Activated naive CD4-positive, alpha-beta T cell (primary cell): ENCODE measurements at places on chromosomes 1 and 21.

DNA sequence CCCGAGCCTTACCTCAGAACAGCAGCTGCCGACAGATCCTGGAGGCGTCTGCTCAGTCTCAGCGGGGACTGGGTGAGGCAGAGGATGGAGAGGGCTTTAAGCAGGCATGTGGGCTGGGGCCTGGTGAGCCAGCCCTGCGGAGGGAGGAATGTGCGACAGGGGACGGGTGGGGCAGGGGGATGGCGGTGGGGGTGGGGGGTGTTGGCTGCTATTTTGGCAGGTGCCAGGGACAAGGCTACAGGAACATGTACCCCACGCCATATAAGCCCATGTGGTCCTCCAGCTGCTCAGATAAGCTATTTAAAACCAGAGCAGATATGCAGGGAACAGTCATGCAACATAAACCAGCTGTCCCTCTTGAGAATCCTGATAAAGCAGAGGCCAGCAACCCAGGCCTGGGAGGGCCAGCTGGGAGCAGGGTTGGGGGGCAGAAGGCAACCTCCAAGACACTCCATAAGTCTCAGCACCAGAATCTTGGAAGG is at the start of gene TNNT2:
TSS of gene TNNT2 (minus strand) at position 70 of the 482 bp plus-strand sequence. CDS start 4,426 bp downstream, outside the sequence.
- no peak for DNase-seq

DNA sequence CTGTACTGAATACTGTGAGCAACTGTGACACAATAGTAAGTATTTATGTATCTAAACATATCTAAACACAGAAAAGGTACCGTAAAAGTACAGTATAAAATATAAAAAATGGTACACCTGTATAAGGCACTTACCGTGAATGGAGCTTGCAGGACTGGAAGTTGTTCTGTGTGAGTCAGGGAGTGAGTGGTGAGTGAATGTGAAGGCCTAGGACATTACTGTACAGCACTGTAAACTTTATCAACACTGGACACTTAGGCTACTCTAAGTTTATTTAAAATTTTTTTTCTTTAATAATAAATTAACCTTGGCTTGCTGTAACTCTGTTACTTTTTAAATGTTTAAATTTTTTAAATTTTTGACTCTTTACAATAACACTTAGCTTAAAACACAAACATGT is 24.5 kb upstream of the SHCBP1L start:
- no peak for DNase-seq

- DNase-seq: no peak
These were observed 11.2 kb upstream of the SLC35E2B start for GRCh38 chr1:1703796-1704195.

GRCh38 chr1:229381234-229381633 is 38.4 kb upstream of the CCSAP start:
- DNase-seq: no peak

DNA sequence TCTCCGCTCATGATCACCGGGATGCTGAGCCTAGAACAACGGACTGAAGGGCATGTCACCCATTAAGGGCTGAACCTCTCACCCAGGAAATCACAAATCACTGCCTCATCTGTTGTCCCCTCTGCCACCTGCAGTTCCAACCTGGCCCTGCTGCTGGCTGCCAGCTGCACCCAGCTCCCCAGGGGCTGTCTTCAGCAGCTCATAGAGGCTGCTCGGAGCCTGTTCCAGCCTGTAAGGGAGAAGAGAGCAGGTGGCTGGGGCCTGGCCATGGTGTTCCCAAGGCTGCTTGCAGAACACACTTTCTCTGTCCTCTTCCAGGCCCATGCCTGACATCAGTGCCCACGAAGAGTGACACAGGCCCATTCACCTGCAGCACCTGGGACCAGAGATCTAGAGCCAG is 44.5 kb upstream of the DISP3 start:
- DNase-seq: no peak

DNA sequence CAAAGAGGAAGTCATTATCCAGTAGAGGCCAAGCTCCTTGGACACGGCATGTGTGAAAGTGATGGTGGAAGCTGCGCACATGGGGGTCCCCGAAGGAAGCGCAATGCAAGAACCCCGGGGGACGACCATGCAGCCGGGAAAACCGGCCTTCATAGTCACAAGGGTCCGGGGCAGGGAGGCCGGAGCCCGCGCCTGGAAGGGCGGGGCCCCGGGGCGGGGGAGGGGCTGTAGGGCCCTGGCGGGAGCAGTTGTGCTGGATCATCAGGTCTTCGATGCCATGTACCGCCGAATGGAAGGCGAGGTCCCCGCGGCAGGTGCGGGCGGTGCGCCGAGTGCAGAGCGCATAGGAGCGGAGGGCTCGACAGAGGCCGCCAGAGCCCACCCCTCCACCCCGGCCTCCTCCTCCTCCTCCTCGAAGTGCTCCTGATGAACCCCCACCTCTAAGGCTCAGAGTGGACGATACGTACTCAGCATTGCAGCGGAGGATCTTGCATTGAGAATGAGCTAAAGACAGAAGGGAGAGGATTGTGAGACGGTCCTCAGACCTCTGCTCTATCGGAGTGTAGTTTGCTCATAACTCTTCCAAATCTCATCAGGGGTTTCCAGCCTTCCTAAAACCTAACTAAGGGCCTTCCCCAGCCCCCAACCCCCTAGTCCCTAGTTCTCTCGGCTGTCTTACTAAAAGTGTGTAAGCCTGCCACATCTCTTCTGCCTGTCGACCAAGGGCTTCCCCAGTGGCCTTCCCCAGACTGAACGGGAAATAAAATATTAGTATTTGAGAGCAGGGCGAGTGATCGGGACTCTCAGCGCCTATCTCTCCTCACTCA is 2.1 kb downstream of the HJV start:
- no peak for DNase-seq

DNA sequence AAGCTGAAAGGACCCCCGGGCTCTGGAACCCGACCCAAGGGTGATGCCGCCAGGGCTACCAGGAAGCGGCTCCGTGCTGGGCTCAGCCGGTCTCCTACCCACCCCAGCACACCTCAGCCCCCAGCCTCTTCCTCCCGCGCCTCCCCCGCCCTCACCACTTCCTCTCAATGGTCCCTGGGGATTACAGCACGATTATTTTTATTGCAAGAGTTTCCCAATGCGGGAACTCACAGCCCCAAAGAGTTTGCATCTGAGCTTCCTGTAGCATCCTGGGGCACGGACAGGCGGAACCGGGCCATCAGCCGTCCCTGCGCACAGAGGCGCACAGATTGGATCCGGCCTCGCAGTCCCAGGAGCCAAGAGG is 8.7 kb upstream of the SLX9 start:
- DNase-seq: no peak

GRCh38 chr1:204206121-204206520 is 7.7 kb downstream of the GOLT1A start:
- no peak for DNase-seq

GRCh38 chr1:215958841-215959240 is 391.7 kb downstream of the KCTD3 start:
- no peak for DNase-seq

- DNase-seq: no peak
These were observed 14.3 kb downstream of the KCNT2 start for GRCh38 chr1:196593955-196594354.

DNA sequence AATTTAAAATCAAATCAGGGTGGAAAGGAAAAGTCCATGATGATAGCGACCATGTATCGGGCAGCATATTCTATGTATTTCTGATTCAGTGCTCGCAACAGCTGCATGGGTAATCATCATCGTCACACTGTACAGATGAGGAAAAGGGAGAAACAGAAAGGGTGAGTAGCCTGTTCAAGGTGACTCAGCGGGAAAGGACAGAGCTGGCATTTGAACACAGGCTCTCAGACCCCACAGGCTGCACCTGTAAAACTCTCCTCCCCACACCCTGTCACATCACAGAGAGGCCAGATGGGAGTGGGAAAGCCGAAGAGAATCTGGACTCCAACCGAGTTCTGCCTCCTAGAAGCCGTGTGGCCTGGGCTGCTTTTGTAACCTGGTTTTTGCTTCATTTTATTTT is 14.0 kb downstream of the RUNX1 start:
- DNase-seq: no peak

GRCh38 chr1:244322791-244323521 is 128.8 kb downstream of the ADSS2 start:
- no peak for DNase-seq

GRCh38 chr21:37877171-37877570 is 39.1 kb downstream of the KCNJ6 start:
- DNase-seq: no peak

GRCh38 chr1:18262726-18263125 is 155.1 kb downstream of the IGSF21 start:
- DNase-seq: no peak

DNA sequence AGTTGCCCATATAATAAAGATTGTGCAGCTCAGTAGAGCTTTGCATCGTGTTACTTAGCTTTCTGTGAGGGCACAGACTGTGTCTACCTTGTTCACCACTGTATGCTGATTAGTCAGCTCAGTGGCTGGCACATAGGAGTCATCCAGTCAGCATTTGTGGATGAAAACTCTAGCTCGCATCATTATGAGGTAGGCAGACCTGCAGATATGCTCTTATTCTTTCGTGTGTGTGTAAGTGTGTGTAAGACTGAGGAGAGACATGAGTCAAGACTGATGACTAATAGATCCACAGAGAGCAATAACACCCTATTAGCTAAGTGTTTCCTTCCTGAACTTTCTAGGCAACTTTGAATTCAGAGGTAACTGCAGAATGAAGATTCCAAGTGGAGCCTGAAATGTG is 17.1 kb downstream of the TTF2 start:
- no peak for DNase-seq

GRCh38 chr21:40379881-40380810 is 466.8 kb downstream of the DSCAM start:
- no peak for DNase-seq

DNA sequence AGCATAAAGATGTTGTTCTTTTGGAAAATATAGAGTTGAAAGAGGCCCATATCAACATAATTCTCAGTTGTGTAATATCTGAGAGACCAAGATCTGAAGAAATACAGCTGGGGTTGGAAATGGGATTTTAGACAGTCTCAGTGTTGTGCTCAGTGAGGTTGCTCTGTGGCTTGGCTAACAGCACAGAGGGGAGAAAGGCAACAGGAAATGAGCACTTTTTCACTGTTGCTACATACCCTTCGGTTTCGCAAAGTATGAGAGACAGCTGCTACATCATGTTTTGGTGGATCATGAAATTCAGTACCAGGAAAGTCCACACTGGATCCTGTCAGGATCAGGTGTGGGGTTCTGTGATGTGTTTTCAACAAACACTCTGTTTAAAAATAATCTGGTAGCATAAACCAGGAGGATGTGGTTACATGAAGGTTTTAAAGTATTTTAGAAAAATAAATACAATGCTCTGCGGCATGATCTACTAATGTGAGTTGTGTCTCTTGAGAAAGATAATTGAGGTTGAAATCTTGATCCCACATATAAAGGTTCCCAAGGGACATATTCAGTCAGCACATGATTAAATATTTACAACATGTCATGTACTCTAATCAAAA is 7.0 kb upstream of the GPR88 start:
- no peak for DNase-seq

GRCh38 chr1:241213139-241213538 is 143.9 kb downstream of the RGS7 start:
- DNase-seq: no peak

GRCh38 chr21:19833082-19833481 is 1165.1 kb upstream of the NCAM2 start:
- DNase-seq: no peak

DNA sequence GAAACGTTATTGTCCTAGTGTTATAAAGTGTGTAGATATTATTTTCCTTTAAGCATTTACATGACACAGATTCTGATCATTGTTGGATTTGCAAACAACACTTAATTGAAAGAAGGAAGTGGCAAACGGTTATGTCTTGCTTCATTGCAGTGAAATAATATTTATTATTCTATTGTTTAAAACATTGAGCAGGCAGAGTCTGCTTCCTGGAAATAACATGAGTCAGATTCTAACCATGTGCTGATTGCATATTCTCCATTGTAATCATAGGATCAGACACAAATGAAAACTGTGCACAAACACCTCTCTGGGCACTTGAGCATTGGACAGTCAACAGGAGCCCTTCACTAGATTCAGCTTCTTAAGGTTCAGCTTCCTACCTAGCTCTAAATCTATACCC is 46.8 kb upstream of the USP25 start:
- DNase-seq: no peak

- no peak for DNase-seq
These were observed 17.8 kb upstream of the MAST2 start for GRCh38 chr1:45785583-45785982.

DNA sequence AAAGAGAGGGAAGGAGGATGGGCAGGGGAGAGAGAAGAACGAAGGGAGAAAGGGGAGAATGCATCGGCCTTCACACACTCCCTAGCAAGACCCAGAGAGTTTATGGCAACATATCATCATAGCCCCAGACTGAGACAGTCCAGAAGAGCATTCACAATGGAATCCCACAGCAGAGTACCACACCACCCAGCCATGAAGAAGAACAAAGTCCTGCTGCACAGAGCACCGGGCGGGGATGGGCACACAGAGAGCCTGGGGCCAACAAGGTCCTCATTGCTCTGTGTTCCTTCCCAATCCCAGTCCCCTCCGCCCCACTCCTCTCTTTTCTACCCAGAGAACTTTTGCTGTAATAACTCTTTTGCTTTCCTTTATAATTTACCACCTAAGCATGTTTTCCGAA is 118.1 kb upstream of the TMPRSS2 start:
- DNase-seq: no peak

- no peak for DNase-seq
These were observed 101.9 kb downstream of the PRRX1 start for GRCh38 chr1:170765712-170766330.

- no peak for DNase-seq
These were observed 49.2 kb upstream of the IGSF21 start for GRCh38 chr1:18058206-18058921.

DNA sequence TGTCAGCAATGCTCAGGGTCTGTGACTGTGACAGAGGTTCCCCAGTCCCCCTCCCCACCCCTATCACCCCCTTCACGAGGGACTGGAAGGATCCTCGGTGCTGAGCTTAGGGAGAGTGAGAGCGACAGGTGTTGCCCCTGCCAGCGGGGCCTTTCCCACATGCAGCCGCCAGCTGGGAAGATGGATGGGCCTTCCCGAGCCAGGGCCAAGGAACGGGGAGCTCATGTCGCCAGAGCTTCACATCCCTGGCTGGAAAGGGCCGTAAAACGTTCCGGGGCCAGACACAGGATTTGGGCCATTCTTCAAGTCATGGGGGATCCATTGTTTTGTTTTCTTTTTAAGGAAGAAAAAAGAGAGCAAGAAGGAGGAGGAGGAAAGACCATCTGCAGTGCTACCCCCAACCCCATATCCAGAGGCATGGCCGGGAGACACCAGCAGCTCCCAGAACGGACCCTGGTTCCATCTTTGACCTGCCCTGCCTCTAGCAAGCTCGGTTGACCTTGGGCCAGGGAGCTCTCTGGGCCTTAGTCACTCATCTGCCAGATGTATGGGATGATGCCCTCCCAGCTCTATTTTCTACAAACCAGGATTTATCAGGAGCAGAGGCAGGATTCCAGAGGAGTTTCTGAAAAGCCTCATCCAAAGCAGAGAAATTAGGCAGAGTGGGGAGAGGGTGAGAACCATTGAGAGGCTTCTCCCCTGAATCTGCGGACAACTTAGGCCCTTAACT is 54.1 kb downstream of the TAS1R2 start:
- no peak for DNase-seq
